ENCODE measurements at places on chromosomes 2 and 18. TPM values are rescaled to one million over a fixed set of nuclear protein-coding genes. Genes with fewer than 3 reads are reported as not detected.

The RALBP1 gene
- total RNA-seq = 44.9 TPM

The INHA gene
- total RNA-seq = not detected

The OXER1 gene
- not detected for total RNA-seq

The REG3G gene
- total RNA-seq = not detected

The SERPINB12 gene
- total RNA-seq = not detected

The ZSWIM2 gene
- total RNA-seq = not detected

The KCNE4 gene
- not detected for total RNA-seq

The EML6 gene
- total RNA-seq = 1.8 TPM

The NOP58 gene
- total RNA-seq = 123 TPM

The LHCGR gene
- not detected for total RNA-seq

The MC5R gene
- total RNA-seq = not detected

- DNase-seq = no peak
Observed at GRCh38 chr2:200301953-200302858, 4.3 kb upstream of the SPATS2L start.

DNA sequence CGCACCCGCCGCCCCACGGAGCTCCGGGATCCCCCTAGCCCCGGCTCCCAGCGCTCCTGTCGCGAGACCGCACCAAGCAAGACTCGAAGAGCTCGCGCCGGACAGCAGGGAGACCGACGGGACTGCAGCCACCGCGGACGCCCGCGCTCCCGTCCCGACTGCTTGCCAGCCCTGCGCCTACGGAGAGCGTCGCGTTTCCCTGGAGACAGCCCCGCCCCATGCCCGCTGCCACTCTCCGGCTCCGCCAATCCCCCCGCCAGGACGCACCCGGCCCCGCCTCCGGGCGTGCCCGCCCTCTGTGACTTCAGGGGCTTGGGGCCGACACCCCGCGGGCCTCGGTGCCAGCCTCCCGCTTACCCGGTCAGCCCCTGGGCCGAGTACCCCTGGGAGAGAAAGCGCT is at the start of gene ANKMY1:
Gene ANKMY1, minus strand, starts transcription at position 181 of the 400 bp plus-strand sequence. CDS start 653 bp downstream, outside the sequence.
- DNase-seq = peak; percentile 57

- no peak for DNase-seq
Observed at GRCh38 chr2:52456561-52457377, 1310.8 kb upstream of the CHAC2 start.

GRCh38 chr2:217101972-217102371 is 242.1 kb upstream of the TNP1 start:
- no peak for DNase-seq

GRCh38 chr2:30979822-30980245 is 158.4 kb downstream of the GALNT14 start:
- no peak for DNase-seq

GRCh38 chr2:102112692-102113665 is 29.6 kb upstream of the IL1R1 start:
- no peak for DNase-seq

DNA sequence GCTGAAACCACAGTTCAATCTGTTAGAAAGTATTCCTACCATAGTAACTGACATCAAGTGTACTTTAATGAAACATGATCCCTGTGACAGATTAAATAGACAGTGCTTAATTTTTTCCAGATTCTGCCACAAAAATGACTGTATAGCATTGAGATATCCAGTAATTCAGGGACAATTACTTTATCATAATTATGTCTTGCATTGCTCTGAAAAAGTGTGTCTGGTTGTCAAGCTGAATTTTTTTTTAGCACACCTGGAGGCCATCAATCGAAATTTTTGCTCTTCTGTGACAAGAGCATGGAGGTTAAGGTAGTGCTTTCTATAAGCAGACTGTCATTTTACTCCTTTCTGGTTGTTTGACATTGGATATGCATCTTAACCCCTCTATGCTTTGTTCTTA is 1083.8 kb upstream of the NRXN1 start:
- no peak for DNase-seq

DNA sequence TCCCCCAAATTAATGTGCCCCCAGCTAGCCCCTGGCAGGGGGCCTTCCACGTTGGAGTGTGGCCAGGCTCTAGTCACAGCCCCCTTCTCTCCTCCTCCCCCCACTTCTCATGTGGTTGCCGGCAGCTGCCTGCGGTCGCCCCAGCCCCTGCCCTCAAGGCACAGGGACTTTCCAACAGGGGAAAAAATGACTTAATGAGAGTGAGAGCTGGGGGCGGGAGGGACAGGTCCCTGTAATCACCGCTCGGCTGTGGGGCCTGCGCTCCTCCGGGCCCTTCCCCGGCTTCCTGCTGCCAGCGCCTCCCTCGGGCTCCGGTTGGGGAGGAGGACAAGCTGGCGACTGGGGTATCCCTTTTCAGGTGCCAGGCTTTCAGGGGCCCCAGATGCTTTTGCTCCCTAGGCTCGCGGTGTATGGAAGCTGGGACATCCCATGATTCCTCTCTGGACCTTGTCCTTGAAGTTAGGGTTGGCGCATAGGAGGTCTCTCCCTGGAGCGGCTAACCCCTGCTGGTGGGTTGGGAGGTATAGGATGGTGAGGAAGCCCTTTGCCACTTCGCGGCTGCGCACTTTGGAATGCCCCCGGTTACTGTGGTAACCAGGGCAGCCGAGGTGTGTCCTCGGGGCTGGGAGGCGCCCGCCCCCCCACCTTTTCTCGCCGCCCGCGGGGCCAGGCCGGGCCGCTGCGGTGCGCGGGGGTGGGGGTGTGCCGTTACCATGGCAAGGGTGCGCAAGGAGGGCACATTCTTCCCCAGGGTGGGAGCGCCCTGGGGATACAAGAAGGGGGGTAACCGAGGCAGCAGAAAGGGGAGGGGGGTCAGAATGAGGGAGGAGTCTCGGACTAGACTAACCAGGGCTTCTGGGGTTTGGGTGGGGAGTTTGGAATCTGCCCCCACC is 16.1 kb downstream of the WNT10A start:
- DNase-seq = peak; percentile 90

GRCh38 chr2:231780123-231780908 is 766 bp downstream of the PDE6D start:
- no peak for DNase-seq

- no peak for DNase-seq
Observed at GRCh38 chr2:182477774-182478173, 50.9 kb upstream of the PDE1A start.

- no peak for DNase-seq
Observed at GRCh38 chr2:68157002-68157401, 686 bp upstream of the PNO1 start.

DNA sequence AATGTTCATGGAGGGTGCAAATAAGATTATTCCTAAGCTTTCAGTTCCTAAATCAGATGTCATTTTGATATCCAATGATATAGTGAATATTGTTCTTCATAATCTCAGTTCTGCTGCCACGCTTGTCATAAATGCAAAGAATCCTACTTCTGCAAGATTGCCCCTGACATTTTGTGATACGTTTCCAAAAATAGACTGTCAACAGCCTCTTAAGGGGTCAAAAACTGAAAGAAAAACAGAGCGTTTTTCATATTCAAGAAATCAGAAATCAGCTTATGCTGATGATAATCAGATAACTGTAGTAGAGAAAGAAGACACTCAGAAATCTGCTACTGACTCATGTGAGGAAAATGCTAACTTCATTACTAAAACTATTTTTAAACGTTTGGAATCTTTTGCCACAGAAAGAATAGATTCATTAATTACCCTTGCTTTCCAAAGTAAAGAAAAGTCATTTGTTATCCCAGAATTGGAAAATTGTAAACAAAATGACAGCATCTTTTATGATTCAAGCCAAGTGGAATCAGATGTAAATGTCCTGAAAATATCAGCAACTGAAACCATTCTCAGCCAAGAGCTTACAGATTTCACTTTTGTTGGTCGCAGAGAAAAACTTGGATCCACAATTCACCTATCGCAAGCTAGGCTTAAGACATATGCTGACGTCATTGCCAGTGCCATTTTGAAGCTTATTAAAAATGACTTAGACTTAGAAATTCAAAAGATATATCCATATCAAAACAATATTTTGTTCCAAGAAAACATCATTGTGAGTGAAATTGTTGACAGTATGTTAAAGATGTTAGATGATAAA is 55.1 kb downstream of the FSIP2 start:
- no peak for DNase-seq

DNA sequence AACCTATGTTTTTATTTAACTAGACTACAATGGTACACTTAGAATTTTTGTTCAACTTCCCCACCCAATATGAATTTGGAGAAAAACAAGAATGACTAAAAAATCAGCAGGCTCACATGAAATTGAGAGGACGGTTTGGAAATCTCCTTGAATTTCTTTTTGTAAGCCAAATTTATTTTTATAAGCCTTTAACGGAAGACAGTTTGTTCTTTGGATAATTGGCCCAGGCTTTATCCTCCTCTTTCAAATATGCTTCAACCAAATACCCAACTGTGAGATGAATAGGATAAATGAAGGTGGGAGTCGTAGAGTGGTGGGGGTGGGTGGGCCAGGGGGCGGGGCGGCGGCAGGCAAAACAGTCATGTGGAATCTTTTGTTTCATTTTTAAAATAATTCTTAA is 60.6 kb downstream of the FMNL2 start:
- no peak for DNase-seq

DNA sequence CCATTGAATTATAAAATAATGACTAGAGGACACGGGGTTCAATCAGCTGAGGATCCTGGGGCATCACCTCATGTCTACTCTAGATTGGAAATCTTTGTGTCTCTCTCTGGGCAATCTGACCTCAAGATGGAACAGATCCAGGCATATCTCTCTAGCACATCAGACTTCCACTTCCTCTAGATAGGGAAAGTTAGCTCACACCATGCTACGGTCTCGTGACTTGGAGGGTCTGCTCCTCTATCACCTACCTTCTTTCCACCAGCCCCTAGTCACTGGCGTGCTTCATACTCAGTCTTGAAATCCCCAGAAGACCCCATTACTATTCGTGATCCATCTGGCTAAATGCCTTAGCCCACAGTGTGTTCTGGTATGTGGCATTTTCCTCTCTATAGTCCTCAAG is 148.8 kb downstream of the ANKRD44 start:
- no peak for DNase-seq

GRCh38 chr2:101823347-101823791 is 125.9 kb downstream of the MAP4K4 start:
- DNase-seq = peak; percentile 69

- peak; percentile 70 for DNase-seq
Observed at GRCh38 chr2:201235860-201236811, 24.2 kb upstream of the CASP8 start.

DNA sequence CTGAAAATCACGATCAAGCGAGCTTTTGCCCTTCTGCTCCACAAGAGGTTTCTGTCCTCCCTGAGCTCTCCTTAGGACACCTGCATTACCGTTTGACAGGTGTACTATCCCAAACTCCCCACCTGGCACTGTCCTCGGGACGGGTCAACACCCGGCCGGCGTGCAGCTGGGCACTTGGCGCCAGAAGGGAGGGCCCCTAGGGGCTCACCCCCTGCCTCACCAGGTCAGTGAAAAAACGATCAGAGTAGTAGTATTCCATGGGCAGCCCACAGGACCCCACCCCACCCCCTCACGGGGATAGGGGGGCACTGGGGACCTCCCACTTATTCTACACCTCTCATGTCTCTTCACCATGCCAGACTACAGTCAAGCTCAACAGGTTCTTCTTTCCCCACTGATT is 117.6 kb upstream of the ANKRD30BL start:
- DNase-seq = no peak

All from CD4-positive, alpha-beta memory T cell (primary cell).